NCI-H345 (cell line): ENCODE measurements at places on chromosomes 3 and 15.

DNA sequence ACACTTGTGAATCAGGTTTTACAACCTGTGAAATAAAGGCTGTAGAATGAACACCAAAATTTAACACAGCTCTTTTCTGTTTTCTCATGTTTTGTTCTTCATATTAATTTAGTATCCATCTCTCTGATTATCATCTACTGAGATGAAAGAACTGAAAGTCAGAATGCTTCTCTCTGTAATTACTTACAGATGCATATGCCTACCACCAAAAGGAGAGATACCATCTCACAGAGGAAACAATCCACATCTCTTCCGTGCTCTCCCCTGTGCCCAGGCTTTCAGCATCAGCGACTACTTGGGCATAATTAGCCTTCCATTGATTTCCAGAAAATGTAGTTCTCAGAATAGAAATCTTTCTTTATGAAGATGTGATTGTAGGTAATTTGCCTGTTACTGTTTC is 741.4 kb downstream of the GRM7 start:
- no peak for DNase-seq

DNA sequence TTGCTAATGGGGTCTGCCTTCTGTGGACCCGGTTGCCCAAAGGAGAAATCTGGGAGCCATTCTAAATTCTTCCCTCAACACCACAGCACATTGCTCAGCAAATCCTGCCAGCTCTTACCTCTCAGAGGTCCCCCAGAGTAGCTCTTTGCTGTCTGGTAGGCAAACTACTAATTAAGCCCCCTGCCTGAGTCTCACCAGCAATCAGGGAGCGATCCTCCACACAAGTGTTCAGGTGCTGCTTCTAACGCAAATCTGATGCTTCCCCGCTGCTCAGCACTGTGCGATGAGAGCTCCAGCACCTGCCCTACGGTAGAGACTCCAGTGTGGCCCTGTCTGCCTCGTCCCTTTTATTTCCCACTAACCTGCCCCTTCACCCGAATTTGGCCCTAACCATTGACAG is 60.5 kb downstream of the HCN4 start:
- DNase-seq: no peak

DNA sequence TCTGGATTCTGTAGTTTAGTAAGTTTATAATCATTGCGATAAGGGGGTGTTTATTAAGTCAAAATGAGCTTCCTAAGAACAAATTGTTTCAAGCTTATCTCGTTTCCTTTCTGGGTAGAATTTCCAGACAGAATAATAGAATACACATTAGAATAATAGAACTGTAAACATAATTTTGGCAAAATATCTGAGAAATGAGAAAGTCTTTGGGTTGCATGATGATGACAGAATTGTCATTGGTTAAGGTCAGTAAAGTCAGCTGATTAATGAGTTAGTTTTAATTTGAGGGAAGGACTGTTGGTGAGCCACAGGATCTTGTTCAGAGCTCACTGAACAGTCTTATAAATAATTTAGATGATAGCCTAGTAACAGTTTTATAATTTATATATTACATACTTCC is 10.2 kb downstream of the EIF2A start:
- no peak for DNase-seq

DNA sequence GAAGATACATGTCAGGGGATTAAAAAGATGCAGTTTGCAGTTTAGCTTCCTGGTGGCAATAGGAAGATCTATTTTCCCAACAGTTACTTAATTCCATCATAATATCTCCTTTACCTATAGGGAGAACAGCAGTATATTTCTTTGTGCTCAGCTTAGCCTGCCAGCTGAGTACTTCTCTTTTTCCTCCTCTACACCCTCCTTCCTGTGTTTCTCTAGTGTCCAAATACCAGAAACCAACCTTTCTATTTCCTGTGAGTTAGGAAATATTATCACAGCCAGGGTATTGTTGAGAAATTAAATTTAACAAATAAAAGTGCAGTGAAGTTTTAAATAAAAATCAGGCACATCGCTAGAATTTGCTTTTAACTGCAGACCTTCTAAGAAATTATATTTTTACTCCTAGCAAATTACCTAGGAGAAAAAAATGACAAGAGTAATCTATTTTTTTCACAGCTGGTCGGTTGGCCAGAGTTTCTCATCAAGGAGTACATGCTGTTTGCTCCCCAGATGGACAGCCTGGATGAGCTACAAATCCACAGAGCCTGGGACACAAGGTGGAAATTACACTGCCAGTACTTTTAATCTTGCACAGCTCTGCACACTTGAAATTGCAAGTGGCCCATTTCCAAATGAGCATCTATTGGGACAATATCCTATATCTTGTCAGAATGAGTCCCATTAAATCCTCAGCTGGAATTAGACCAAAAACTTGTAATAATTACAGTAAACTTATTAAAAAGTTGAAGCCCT is 185.2 kb upstream of the CFAP20DC start:
- no peak for DNase-seq

- DNase-seq: no peak
Measured at GRCh38 chr15:90151989-90152645, 49.0 kb upstream of the SEMA4B start.

DNA sequence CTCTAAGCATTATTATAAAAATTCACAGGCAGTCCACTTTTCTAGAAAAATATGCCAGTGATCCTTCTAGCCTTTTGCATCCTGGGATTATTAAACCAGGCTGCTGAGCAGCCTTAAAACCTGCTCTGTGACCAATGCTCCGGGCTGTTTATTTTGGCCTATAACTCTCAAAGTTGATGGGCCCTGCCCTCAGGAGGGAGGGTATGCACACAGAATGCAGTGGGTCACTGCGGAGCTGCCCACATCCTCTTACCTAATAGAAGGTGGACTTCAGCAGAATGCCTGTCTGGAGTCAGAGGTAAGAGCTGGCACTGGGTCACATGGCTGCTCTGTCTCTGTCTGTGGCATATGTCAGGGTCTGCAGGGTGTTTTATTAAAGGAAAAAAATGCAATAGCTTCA is 26.0 kb downstream of the CPNE4 start:
- no peak for DNase-seq

DNA sequence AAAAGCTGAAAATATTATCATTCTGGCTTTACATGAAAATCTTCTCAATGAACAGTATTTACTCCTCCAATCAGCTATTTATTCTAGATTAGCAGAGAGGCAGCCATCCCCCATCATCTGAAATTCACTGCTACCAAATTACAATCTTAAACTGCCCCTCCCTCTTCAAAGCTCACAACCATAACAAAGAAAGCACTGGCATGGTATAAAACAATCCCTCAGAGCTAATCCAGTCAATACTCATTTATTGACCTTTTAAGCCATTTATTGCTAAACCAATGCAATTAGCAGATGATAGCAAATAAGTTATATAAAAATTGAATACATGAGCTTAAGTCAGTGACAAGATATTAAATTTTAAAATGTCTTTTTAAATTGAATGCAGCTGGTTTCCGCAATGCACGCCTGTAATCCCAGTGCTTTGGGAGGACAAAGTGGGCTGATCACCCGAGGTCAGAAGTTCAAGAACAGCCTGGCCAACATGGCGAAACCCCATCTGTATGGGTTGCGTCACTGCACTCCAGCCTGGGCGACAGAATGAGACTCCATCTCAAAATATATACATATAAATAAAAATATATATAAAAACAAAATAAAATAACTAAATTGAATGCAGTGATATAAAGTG is 12.1 kb downstream of the SLC4A7 start:
- DNase-seq: no peak

- DNase-seq: no peak
Measured at GRCh38 chr15:50304836-50305235, 39.3 kb upstream of the HDC start.

- no peak for DNase-seq
Measured at GRCh38 chr15:40006646-40007045, 32.3 kb downstream of the SRP14 start.

- no peak for DNase-seq
Measured at GRCh38 chr3:17505856-17506255, 236.6 kb downstream of the TBC1D5 start.
